ENCODE measurements at places on chromosomes 1 and 21. TPM values are rescaled to one million over a fixed set of nuclear protein-coding genes. Genes with fewer than 3 reads are reported as not detected.

DNA sequence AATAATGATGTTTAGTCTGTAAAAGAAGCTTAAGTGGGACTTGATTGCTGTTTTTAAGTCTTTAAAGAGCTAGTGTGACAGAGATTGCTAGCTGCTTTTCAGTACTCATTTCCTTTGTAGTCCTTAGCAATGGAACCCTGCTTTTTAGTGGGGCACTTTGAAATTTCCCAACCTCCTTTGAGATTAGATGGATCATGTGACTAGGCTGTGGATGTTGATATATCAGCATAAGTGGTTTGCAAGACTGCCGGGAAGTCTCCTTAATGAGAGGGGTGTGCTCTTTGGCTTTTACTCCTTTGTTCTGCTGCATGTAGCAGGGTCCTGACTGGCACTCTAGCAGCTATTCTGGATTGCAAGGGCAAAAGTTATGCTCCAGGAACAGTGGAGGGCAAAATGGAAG is 11.2 kb upstream of the RCOR3 start:
- peak; percentile 44 for DNase-seq
- H3K27me3 ChIP-seq = no peaks in the 10 kb centered on the region
- H3K36me3 ChIP-seq = no peaks in the 10 kb centered on the region

DNA sequence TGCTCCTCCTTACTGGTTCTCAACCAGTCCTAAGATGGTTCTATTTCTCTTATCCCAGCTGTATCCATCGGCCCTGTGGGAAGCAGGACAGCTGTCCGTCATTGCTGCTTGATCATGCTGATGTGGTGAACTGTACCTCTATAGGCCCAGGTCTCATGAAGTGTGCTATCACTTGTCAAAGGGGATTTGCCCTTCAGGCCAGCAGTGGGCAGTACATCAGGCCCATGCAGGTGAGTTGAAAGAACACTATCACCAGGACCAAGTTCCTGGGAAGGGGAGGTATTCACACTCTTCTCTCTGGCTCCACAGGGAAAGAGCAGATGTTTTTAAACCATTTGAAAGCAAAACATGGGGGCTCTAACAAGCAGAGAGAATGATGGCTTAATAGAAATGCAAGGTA is 302.6 kb downstream of the PAPPA2 start:
- no peaks in the 10 kb centered on the region for H3K4me1 ChIP-seq
- H3K36me3 ChIP-seq = no peaks in the 10 kb centered on the region
- DNase-seq = no peak
- H3K27ac ChIP-seq = no peak overlapping the region
- no peak overlapping the region for H3K4me3 ChIP-seq

DNA sequence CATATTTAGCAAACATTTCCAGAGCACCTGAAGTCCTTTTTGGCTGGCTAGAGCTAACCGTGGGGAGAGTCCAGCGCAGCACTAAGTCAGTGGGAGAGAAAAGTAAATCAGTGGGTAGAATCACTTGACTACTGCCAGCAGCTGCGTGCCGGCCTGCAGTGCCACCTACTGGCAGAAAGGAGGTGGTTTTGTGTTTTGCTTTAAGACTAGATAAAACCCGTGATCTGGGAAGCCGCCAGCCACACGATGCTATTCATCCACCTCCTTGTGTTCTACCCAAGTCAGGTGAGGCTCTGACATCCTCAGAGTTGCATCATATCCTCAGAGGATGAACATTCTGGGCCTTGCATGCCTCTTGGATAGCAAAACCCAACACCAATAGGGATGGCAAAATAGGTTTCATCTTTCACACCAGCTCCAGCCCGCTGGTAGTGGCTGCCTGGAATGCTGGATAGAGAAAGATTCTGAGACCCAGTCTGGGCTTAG is 14.1 kb upstream of the HEYL start:
- H3K27ac ChIP-seq = no peak overlapping the region
- no peak overlapping the region for H3K4me3 ChIP-seq
- H3K27me3 ChIP-seq = peaks cover 14% of the 10 kb centered on the region
- DNase-seq = peak; percentile 77
- H3K4me1 ChIP-seq = peaks cover 2% of the 10 kb centered on the region

GRCh38 chr1:59605761-59606160 is 209.0 kb upstream of the HOOK1 start:
- no peak overlapping the region for H3K27ac ChIP-seq
- DNase-seq = no peak
- H3K4me1 ChIP-seq = no peaks in the 10 kb centered on the region
- H3K27me3 ChIP-seq = no peaks in the 10 kb centered on the region
- H3K36me3 ChIP-seq = peaks cover 20% of the 10 kb centered on the region

DNA sequence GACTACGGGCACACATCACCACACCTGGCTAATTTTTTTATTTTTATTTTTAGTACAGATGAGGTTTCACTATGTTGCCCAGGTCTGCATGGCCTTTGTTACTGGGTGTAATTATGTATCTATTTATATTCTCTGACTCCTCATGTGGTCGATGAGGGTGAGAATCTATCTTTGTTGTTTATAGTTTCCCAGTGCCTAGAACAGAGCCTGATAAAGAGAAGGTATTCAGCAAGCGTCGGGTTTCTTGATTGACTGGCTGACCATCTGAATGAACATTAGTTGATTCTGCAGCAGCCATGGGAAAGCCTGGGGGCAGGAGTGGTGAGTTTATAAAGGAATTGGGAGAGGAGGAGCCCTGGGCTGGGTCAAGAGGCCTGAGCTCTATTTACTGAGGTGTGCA is 28.5 kb downstream of the SERINC2 start:
- no peak overlapping the region for H3K27ac ChIP-seq
- H3K4me1 ChIP-seq = peaks cover 40% of the 10 kb centered on the region
- no peak for DNase-seq
- H3K4me3 ChIP-seq = no peak overlapping the region
- H3K36me3 ChIP-seq = no peaks in the 10 kb centered on the region
- no peaks in the 10 kb centered on the region for H3K27me3 ChIP-seq

GRCh38 chr1:104387716-104388508 is 638.2 kb downstream of the AMY1C start:
- H3K4me3 ChIP-seq = no peak overlapping the region
- H3K27ac ChIP-seq = no peak overlapping the region
- H3K4me1 ChIP-seq = no peaks in the 10 kb centered on the region
- no peaks in the 10 kb centered on the region for H3K36me3 ChIP-seq
- DNase-seq = no peak

GRCh38 chr1:14851760-14852159 is 253.3 kb downstream of the KAZN start:
- no peak overlapping the region for H3K4me3 ChIP-seq
- no peaks in the 10 kb centered on the region for H3K36me3 ChIP-seq
- H3K27me3 ChIP-seq = no peaks in the 10 kb centered on the region
- H3K27ac ChIP-seq = no peak overlapping the region
- H3K4me1 ChIP-seq = no peaks in the 10 kb centered on the region
- DNase-seq = no peak

DNA sequence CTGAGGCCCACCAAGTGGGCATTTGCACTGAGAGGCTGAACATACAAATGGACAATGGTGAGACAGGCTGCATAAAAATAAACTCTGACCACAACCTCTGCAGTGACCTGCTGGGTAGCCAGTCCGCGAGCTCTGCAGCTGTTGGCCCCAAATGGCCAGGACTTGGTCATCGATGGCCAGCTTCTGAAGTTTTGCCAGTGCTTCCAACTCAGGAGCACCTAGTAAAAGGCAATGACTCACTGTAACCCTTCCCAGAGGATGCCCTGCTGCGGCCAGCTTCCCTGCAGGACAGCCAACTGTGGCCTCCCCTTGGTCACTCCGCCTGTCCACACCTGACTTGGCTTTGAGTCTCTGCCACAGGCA is 185.4 kb downstream of the DYRK1A start:
- no peak overlapping the region for H3K27ac ChIP-seq
- no peaks in the 10 kb centered on the region for H3K27me3 ChIP-seq
- DNase-seq = no peak
- H3K4me1 ChIP-seq = peaks cover 13% of the 10 kb centered on the region
- no peak overlapping the region for H3K4me3 ChIP-seq
- H3K36me3 ChIP-seq = no peaks in the 10 kb centered on the region

DNA sequence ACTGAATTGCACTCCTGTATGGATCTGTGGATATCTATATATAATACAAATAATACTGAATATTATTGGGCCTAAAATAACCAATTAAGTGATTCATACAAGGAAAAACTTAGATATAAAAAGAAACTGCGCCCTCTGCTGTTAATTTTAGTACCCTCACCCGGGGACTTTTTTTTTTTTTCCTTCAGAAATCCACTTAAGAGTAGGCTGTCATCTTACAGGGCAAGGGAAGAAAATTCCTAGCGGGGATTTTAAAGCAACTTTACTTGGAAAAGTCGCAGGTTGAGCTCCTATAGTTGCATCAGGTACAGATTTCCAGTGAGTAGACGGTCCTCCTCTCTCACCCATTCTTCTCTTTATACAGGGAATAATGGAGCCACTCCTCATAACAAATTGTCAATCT is 1.3 kb downstream of the NTNG1 start:
- no peak overlapping the region for H3K4me3 ChIP-seq
- peaks cover 5% of the 10 kb centered on the region for H3K4me1 ChIP-seq
- H3K27me3 ChIP-seq = peaks cover 40% of the 10 kb centered on the region
- no peak overlapping the region for H3K27ac ChIP-seq
- no peak for DNase-seq

GRCh38 chr21:37458669-37459276 is 92.2 kb downstream of the DYRK1A start:
- H3K36me3 ChIP-seq = peaks cover 2% of the 10 kb centered on the region
- peak; percentile 37 for DNase-seq
- H3K4me3 ChIP-seq = no peak overlapping the region
- H3K27ac ChIP-seq = no peak overlapping the region
- H3K27me3 ChIP-seq = no peaks in the 10 kb centered on the region
- peaks cover 9% of the 10 kb centered on the region for H3K4me1 ChIP-seq

- peaks cover 40% of the 10 kb centered on the region for H3K36me3 ChIP-seq
- peak; percentile 55 for DNase-seq
- H3K4me1 ChIP-seq = peaks cover 3% of the 10 kb centered on the region
- H3K4me3 ChIP-seq = no peak overlapping the region
Measured at GRCh38 chr1:208036106-208036808, 125.3 kb upstream of the CD34 start.

DNA sequence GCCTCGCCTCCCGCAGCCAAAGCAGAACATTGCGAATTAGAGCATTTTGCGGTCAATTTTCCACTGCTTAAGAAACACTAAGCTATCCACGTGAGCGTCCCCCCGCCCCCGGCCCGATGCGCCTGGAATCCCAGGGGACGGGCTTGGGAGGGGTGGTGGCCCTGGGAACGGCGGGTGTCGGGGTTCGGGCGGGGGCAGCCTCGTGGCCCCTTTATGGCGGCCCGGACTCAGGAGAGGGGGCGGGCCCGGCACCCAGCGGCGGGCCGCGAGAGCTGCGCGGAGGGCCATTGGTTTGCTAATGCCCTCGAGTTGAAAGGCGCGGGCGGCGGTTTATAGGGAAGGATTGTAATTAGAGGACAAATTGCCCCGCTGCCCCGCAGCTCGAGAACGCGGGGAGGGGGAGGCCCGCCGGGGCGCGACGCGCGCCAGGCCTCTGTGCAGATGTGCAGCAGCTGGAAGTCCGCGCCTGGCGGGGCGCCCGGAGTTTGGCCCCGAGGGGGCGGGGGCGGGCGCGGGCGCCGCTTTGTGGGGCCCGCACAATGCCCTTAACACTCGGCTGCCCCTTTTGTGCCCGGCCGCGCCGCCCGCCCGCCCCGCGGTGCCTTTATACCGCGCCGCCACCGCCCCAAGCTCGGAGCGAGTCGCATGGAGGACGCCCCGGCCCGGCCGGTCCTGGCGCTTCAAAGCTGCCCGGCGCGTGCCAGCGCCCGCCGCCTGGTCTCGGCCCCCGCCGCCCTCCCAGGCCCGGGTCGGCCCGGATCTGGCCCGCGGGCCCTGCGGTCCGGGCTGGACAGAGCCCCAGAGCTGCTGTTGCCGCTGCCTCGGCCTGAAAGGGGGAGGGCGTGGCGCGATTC is 1.9 kb upstream of the HES3 start:
- H3K27ac ChIP-seq = no peak overlapping the region
- peaks cover 30% of the 10 kb centered on the region for H3K4me1 ChIP-seq
- peaks cover 66% of the 10 kb centered on the region for H3K27me3 ChIP-seq
- DNase-seq = no peak
- H3K36me3 ChIP-seq = no peaks in the 10 kb centered on the region
- H3K4me3 ChIP-seq = no peak overlapping the region

DNA sequence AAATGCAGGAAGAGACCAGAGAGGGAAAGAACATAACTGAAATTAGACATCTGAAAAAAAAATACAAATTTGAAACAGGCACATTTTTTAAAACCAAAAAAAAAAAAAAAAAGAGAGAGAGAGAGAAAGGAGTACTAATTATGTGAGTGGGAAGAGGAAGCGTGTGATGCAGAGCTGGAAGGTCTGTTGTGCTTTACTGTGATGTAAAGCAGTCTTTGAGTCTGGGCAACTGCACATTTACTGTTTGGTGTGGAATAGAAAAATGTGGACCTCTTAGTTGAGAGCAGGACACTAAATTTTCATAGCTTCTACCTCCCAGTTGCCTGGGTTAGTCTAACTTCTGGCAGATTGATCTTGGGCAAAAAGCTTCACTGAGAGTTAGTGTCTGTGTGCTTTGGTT is 16.5 kb downstream of the LHX9 start:
- no peaks in the 10 kb centered on the region for H3K36me3 ChIP-seq
- H3K4me1 ChIP-seq = peaks cover 3% of the 10 kb centered on the region
- DNase-seq = no peak
- H3K4me3 ChIP-seq = no peak overlapping the region

GRCh38 chr21:41769933-41770332 is 3.1 kb upstream of the RIPK4 start:
- H3K27me3 ChIP-seq = peaks cover 38% of the 10 kb centered on the region
- peak overlapping the region; percentile 90 for H3K27ac ChIP-seq
- peak overlapping the region; percentile 43 for H3K4me3 ChIP-seq
- DNase-seq = peak; percentile 65
- H3K4me1 ChIP-seq = peaks cover 26% of the 10 kb centered on the region
- H3K36me3 ChIP-seq = no peaks in the 10 kb centered on the region

- no peak overlapping the region for H3K27ac ChIP-seq
- no peaks in the 10 kb centered on the region for H3K4me1 ChIP-seq
- H3K4me3 ChIP-seq = no peak overlapping the region
- H3K27me3 ChIP-seq = peaks cover 18% of the 10 kb centered on the region
- H3K36me3 ChIP-seq = no peaks in the 10 kb centered on the region
- DNase-seq = no peak
Measured at GRCh38 chr1:177340601-177341067, 169.9 kb downstream of the BRINP2 start.

GRCh38 chr1:31531177-31531999 is 44.9 kb upstream of the TINAGL1 start:
- DNase-seq = no peak
- no peaks in the 10 kb centered on the region for H3K36me3 ChIP-seq
- H3K27me3 ChIP-seq = no peaks in the 10 kb centered on the region
- peaks cover 6% of the 10 kb centered on the region for H3K4me1 ChIP-seq
- no peak overlapping the region for H3K27ac ChIP-seq

Gene CELSR2
- 11.3 TPM for polyA plus RNA-seq

Gene TMPRSS2
- 149 TPM for polyA plus RNA-seq

Gene TBX19
- polyA plus RNA-seq = 2.3 TPM

Gene AIRE
- polyA plus RNA-seq = 14.3 TPM

Gene FCGR2B
- polyA plus RNA-seq = 0.06 TPM

Gene LCE3E
- not detected for polyA plus RNA-seq

Gene OR2L5
- not detected for polyA plus RNA-seq

Gene KRTAP19-1
- polyA plus RNA-seq = not detected

Gene LIPI
- 0.21 TPM for polyA plus RNA-seq

Gene C1orf87
- not detected for polyA plus RNA-seq

Data from large intestine (tissue), 12 donors.